ENCODE measurements at places on chromosomes 6 and 20.

- no peak for DNase-seq
These were observed 184.9 kb upstream of the TSHZ2 start for GRCh38 chr20:52787216-52787615.

DNA sequence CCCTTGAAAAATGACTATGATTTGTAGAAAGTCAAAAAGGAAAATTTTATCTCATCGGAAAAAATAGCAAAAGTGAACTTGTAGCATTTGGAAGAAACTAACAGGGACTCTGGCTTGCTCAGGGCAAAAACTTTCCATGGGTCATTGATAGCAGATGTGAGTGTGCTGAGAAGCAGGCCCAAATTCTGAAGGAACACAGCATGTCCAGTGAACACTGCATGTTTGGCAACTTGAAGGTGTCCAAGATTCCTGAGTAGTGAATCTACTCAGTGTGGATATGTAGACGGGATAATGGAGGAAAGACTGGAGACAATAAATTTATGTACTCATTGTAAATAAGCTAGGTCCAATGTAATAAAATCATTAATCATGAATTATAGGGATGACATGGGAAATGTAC lies 8.2 kb downstream of the SLC17A2 start:
- DNase-seq, result no peak

- no peak for DNase-seq
These were observed 55.3 kb upstream of the SNX9 start for GRCh38 chr6:157767775-157768156.

DNA sequence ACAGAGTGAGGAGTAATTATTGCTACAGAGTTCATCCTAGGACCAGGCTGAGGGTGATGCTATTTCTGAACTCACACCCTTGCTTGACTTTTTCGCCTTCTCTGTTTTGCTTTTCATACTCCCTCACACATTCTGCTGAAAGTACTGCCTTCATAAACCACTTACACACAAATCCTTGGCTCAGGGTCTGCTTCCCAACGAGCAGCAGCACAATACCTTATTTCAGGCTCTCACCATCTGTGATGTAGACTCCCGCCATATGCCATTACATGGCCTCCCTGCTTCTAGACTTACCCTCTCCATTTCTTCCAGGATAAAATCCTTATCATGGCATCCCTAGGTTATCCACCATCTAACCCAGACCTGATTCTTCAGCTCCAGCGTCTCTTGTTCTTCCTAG lies 321.3 kb upstream of the SPTLC3 start:
- no peak for DNase-seq

GRCh38 chr6:148973538-148974208 lies 226.8 kb downstream of the UST start:
- DNase-seq, result no peak

GRCh38 chr6:130602151-130602770 lies 224.9 kb upstream of the SMLR1 start:
- DNase-seq, result no peak

DNA sequence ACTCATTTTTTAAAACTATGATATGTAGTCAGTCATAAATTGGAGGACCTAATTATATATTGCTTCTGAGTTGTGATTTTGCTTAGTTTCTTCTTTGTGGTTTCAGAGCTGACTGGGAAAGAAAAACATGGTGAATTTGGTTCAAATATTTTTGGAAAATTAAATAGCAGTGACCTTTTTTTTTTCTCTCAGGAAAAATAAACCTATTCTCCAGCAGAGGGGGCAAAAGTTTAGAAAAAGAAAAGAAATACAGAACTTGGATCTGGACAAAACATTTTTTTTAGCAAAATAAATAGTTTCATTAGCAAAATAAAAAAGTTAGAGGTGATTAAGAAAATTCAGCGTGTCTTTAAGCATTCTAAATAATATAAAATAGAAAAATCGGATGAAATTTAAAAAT lies 10.2 kb downstream of the COL10A1 start:
- DNase-seq, result no peak

All from stimulated activated CD8-positive, alpha-beta memory T cell treated with anti-CD3 and anti-CD28 coated beads, Interleukin-4, amount 100 ng/mL, for 1 hour (primary cell).